ENCODE measurements at places on chromosomes 7 and 10.

DNA sequence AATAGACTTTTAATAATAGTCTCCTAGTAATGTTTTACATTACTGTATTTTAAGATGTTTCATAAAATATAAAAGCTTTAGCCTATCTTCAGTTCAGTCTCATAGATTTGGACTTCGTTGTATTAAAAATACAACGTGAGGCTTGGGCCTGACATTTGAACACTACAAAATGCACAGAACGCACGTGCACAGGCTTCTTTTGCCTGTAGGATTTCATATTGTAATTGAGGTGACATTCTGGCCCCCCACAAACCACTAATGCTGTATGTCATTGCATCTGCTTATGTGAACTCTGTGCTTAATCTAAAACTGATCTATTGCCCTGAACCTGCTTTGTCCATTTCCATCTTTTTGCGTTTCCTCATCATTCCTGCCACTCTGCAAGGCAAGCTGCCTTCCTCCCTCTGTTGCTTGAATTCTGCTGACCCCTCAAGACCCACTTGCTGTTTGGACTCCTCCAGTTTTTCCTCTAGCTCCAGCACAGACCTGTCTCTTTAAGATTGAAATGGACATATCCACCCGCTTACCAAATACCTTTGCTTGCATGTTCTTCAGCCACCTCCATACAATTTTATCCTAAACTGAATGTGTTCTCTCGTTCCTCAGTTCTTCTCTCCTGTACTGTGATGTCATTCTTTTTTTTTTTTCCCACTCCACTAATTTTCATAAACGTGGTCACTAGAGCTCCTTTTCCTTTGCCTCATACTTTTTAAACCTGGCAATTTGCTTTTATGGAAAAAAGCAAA, 12.4 kb downstream of the PRKAR2B start:
- DNase-seq: no peak

DNA sequence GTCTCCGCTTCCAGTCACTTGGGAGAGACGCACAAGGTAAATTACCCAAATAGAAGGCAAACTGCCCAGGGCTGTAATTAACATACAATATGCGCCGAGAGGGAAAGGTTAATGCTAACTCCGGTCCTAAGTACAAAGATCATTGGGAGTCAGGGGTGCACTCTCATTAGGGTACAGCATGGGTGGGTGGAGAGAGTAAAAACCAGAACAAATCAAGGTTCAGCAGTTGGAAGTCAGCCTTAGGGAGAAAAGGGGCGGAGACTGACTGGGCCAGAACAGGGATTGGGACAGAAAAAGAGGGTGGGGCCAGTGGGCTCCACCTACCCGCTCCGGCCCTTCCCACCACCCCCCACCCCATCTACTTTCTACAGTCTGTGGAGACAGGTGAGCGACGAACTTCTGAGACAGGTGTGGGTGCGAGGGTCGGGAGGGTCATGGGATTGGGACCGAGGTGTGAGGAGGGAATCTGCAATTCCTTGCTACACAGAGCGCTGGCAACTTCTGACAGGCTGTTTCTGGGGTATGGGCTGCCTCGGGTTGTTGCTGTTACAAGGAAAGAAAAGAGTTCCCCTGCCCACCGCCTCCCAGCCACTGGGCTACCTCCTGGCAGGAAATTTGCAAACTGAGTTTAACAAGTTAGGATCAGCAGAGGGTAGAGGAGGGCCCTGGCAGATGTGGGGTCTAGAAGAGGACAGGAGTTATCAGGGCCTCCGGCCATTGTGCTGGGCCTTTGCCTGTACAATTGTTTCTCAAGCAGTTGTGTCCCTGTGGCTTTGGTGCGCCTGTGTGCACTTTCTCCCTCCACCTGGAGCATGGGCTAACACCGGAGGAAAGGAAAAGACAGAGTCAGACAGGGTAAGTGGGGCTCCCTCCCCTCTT, at the start of gene TMEM139:
TSS of gene TMEM139 (plus strand) at position 368 of the 879 bp plus-strand sequence. CDS start 1,000 bp downstream, outside the sequence.
- no peak for DNase-seq

GRCh38 chr10:12432402-12433189, 83.2 kb downstream of the CAMK1D start:
- no peak for DNase-seq

DNA sequence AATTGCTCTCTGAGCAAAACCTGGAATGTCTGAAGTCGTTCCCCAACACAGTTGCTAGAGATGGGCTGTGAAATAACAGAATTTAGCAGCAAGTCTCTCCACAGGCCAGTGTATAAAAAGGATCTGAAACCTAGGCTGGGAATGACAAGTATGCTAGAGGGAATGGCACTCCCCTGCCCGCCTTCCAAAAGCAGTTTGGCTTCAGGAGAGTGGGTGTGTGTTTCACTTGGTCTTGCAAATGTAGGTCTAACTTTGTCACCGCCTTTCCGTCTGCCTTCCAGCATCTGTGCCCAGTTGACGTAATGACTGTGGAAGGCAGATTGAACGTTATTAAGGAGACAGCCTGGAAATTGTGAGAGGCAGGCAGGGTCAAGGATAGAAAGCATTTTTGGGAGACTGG, 18.0 kb upstream of the MTURN start:
- no peak for DNase-seq

DNA sequence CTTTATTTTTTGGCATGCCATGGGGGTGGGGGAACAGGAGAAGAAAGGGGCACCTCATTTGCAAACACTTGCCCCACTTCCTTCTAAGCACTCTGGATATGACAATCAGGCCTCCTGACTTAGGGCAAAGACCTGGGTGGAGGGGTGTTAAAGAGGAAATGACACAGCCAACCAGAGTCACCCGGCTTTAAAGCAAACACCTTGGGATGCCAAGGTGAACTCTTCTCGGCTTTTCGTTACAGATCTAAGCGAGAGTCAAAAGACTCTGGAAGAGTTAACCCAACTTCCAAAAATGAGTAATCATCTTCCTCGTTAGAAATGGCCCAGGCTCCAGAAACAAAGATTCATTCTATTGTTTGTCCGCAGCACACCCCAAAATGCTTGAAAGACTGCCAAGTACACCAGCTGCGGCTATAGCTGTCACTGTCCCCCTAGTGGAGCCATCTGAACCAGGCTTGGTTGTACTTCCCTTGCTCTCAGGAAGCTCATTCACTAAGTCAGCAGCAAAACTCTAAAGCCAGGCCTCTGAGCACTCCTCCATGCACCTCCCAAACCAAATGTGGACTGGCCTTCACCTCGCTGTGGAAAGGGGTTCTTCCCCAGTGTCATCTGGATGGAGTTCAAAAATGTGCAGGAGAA, 24.8 kb downstream of the FAM53B start:
- no peak for DNase-seq

GRCh38 chr7:114710499-114710898, 211.4 kb upstream of the MDFIC start:
- no peak for DNase-seq

GRCh38 chr7:156656598-156656997, 16.0 kb downstream of the RNF32 start:
- no peak for DNase-seq

GRCh38 chr7:120813546-120814252, 44.2 kb downstream of the TSPAN12 start:
- DNase-seq: no peak

- no peak for DNase-seq
Measured at GRCh38 chr7:118478931-118479330, 254.4 kb downstream of the ANKRD7 start.

GRCh38 chr10:128258421-128258976, 132.3 kb upstream of the MKI67 start:
- no peak for DNase-seq

DNA sequence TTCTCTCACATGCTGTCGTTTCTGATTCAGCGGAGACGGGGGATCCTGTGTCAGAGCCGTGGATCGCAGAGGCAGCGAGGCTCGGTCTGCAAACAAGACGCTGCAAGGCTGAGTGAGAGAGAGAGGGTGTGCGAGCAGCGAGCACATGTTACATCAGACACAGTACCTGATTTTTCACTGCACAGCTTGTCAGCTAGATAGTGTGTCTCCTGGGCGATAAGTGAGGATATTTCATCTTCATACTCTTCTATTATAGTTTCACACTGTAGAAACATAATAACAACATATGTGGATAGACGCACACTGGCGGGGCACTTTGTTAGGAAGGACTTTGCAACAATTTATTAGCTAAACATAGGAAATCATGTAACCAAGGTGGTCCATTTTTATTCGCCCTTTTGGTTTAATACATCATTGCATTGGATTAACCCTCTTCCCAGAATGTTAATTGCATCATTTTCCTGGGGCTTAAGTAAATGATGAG, 39.5 kb downstream of the CNPY1 start:
- no peak for DNase-seq

GRCh38 chr7:80721883-80722615, 83.6 kb downstream of the CD36 start:
- DNase-seq: no peak

DNA sequence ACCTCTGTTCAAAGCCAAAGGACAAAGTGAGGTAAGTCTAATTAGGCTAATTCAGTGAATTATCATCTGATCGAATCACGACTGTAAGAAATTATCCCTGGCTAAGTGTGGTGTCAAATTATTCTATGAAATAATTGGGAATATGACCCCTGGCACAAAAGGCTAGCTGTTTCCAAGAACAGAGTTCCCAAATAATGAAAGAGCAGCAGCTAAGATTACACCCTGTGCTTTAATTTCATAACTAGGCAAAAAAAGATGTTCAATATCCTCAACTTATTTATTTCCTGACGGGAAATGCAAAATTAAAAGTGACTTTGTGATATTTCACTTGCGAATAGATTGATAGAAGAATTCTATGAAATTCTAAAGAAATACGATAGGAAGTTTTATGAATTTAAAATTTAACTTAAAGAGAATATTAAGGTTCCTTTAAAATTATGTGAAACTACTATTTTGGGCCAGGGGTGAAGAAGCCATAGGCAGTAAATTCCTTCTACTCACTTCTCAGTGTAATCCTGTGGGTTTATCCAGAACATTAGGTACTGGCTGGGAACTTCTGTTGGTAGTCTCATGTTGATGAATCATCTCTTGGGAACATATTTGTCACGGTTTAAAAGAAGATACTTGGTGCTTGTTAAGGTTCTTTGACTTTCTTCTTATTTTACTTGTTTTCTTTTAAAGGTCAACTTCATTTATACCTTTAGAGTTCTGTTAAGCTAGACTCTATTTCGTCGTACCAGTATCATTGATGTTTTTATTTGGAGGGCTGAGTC, 148.5 kb downstream of the POLR1F start:
- peak; percentile 57 for DNase-seq

- DNase-seq: no peak
Measured at GRCh38 chr10:7027913-7028808, 382.7 kb downstream of the SFMBT2 start.

DNA sequence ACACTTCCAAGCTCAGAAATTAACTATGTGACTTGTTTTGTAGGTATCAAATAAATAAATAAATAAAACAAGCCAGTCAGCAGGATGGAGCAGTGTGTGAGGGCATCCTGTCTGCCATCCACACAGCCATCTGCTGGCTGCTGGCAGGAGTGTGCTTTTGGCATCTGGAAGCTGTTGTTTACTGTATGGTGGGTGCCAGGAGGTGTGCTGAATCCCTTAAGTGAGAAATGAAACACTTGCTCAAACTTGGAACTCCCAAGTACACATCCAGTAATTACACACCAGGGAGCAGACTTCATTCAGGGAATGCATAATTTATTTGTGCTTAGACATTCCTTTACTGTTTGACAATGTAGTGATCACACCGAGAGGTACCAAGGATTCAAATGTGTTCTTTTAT, 16.9 kb upstream of the TAX1BP1 start:
- DNase-seq: no peak

GRCh38 chr10:77666821-77667220, 29.2 kb upstream of the KCNMA1 start:
- no peak for DNase-seq

DNA sequence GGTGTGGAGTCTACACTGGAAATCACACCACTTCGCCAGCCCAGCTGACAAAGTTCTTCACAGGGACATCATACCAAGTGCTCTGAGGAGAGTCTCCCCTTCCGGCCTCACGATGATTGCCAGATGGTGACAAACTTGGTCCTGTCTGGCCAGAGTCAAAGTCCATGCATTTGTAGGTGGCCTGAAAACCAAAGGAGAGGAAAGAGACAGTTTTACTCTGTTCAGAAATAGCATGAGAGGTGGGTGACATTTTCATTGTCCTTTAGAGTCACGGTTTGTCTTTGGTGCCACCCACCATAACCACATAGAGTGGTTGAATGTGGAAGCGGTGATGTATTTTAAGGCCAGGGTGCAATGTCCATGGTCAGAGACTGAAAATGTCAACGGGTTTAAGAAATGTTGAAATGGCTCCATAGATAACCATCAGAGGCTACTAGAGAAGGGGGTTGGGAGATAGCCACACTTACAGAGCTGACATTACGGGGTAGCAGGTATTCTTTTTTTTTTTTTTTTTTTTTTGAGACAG, 33.0 kb downstream of the BTBD16 start:
- DNase-seq: no peak

DNA sequence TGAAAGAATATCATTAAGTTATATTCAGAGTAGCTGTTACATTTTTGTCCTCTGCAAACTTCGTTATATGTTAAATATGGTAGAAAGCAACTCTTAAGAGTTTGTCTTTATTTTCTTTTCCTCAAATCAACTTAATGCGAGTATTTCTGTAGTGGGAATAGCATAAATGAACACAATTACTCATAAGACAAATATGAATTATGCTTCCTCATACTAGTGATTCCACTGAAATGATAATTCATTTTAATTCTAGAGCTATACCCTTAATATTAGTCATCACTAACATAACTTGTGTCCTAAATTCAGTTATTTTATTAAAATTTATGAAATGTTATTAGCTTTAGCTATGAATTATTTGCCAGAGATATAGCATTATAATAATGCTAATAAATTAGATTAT, 820.6 kb upstream of the KCND2 start:
- DNase-seq: no peak

DNA sequence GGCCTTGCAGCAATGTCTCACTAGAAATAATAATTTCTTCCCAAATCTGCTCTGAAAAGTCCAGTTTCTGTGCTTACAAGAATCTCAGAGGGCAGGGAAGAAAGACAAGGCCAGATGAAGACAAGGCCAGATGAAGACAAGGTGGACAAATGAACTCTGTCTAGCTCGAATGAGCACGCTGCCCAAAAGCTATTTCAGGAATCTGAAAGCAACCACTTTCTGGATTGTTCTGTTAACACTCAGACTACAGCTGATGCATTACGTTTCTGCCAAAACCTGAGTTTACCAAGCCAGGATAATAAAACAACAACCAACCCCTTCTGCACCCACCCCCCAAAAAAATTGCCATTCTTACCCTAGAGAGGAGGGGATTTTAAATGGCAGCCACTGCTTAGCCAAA, 1073.6 kb downstream of the SORCS3 start:
- DNase-seq: no peak

GRCh38 chr7:157731126-157731525, 394.3 kb downstream of the DNAJB6 start:
- DNase-seq: no peak

DNA sequence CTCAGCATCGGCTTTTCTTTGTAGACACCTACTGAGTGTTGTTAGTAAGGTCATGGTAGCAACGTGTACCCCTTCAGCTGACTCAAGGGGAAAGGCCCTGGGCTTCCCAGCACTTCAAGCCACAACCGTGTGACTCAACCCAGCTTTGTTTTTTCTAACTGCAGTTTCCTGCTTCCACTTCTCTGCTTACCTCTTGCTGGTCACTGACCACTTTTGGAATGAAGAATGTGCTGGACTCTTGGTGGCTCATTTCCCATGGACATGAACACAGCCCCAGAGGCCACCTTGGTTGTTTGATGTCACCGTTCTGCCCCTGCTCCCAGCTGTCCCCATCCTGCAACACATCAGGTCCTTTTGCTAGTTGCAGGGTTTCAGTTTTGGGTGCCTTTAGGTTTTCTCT, 69.5 kb upstream of the ZNF438 start:
- peak; percentile 64 for DNase-seq

GRCh38 chr10:14623931-14624330, 150.8 kb downstream of the FAM107B start:
- DNase-seq: no peak

- DNase-seq: no peak
Measured at GRCh38 chr7:111104710-111105109, 13.8 kb downstream of the LRRN3 start.
